Esophagus squamous epithelium (tissue), 5 donors: ENCODE measurements at places on chromosomes 16 and 17.

DNA sequence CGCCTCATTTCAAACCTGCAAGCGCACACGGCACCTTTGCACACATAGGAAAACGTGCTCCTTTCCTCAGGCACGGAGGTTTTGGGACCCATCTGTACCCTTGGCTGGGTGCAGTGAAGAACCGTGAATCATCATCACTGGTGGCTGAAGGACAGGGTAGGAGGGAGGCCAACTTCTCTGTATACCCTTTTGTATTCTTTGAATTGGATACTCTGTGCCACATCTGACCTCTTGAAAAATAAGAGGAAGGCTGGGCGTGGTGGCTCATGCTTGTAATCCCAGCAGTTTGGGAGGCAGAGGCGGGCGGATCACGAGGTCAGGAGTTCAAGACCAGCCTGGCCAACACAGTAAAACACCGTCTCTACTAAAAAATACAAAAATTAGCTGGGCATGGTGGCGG, 11.7 kb downstream of the GPRC5B start:
- no peak for DNase-seq

- no peak for DNase-seq
Measured at GRCh38 chr16:25734430-25735385, 42.9 kb downstream of the HS3ST4 start.

DNA sequence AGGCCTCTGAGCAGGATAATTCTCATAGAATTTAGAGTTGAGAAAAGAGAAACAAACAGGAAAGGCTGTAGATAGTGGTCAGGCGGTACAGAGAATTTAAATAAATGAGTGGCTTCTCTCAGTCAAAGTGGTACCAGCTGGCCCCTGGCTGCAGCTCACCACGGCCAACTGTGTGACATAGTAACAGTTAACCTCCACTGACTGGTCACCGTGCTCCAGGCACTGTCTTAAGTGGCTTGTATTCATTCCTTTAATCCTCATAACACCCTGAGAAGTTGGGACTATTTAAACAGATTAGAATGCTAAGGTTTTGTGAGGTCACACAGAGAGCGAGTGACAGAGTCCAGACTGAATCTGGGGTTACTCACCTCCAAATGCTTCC, 108.9 kb downstream of the GNAO1 start:
- DNase-seq, result no peak

- DNase-seq, result no peak
Measured at GRCh38 chr17:21033350-21033749, 9.5 kb downstream of the USP22 start.

DNA sequence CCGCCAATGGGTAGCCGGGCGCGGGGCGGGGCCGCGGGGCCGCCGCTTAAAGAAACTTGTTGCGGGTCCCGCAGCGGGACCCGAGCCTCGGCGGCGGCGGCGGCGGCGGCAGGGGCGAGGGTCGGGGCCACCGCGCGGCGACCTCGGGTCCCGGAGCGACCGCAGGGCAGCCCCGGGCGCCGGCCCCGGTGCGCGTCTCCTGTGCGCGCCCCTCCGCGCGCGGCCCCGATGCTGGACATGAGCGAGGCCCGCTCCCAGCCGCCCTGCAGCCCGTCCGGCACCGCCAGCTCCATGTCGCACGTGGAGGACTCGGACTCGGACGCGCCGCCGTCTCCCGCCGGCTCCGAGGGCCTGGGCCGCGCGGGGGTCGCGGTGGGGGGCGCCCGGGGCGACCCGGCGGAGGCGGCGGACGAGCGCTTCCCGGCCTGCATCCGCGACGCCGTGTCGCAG, at the start of gene SOX8:
SOX8 (plus strand) TSS at position 76 of the 450 bp plus-strand sequence; CDS start at position 229, 153 bp downstream.
- no peak for DNase-seq

GRCh38 chr17:11986942-11987329, 10.3 kb downstream of the ZNF18 start:
- DNase-seq, result no peak

DNA sequence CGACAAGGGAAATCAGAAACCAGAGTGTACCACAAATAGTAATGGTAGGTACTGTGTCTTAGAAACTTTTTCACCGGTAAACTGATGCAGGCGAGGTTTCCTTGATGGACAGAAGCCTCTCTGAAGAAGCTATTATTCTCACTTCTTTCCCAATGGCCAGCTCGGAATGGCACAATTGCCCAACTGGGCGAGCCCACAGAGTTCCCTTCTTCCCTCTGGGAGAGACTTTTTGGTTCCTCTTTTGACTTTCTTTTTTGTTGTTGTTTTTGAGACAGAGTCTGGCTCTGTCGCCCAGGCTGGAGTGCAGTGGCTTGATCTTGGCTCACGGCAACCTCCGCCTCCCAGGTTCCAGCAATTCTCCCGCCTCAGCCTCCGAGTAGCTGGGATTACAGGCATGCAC, 16.9 kb downstream of the SLC43A2 start:
- no peak for DNase-seq

GRCh38 chr16:85042606-85043005, 15.0 kb downstream of the KIAA0513 start:
- no peak for DNase-seq

- no peak for DNase-seq
Measured at GRCh38 chr17:19596869-19597268, 51.7 kb upstream of the ALDH3A2 start.

DNA sequence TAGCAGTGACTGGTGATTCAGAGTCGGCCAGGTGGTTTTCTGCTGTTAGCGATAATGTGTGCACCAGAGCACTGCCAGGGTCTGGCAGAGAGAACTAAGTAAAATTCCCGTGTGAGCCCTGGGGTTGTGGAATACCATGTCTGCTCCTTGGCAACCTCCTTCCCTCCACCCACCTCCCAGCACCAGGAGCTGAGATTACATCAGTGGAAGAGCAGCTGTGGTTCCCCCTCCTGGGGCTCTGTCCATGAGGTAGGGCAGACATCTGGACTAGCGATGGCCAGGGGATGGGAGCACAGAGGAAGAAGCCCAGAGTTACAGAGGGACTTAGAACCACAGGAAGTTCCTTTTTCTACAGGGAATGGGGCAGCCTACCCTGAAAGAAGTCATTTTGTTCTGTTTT, 15.8 kb downstream of the CLEC10A start:
- no peak for DNase-seq

DNA sequence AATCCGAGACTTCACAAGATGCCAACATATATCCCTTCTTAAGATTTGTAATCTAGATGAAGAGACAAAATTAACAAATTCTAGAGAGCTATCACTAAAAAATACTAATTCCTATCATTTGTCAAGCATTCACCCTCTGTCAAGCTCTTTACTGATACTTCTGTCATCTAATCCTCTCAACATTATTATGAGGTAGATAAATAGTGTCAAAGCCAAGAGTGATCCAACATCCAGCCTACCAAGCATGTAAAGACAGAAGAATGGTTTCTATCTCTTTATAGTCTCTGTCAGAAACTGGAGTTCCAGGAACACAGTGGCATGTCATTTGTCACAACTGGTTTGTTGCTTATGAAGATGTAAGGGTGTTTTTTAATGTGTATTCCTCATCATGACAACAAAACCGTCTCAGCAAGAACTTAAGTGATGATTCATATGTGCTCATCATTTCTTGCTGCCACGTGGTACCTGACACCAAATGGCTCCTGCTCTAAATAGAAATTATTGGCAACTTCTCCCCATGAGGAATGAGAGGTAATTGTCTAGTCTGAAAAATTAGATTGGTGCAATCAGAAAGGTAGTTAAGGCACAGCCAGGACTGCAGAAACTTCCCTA, 196.8 kb downstream of the TOX3 start:
- no peak for DNase-seq

DNA sequence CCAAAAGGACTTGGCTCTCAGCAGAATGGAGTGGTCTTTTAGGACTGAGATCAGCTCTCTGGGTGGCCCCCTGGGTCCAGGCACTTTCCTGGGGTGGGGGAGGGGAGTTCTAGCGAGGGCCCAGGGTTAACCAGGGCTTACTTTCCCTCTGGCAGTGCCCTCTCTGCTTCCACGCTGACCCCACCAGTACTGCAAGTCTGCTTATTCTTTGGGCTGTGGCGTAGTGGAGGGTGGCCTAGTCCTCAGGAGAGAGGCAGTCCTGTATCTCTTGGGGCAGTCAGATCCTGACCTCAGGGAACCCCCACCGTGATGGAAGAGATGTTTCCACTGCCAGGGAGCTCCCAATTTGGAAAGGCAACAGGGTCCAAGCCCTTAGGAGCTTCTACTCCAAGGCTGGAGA, 79.4 kb downstream of the CCDC182 start:
- DNase-seq, result no peak
